Suprapubic skin (tissue), 4 donors: ENCODE measurements at places on chromosomes 1 and 21.

DNA sequence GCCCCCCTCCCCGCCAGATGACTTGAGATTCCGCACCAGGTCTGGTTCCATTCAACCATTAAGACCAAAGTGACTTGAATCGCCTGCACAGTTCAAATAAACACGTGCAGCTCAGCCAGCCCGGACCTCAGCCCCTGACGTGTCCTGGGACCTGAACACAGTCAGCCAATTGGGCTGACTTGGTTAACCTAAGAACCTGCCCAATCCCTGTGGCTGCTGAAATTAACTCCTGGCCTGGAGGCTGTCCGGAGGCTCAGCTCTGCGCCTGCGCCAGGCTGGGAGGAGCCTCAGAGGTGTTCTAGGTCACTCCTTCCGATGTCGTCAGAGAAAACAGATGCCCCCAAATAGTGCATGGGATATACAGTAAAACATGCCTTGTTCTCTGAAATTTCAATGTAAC lies 73.4 kb downstream of the SCCPDH start:
- peak; percentile 31 for DNase-seq

DNA sequence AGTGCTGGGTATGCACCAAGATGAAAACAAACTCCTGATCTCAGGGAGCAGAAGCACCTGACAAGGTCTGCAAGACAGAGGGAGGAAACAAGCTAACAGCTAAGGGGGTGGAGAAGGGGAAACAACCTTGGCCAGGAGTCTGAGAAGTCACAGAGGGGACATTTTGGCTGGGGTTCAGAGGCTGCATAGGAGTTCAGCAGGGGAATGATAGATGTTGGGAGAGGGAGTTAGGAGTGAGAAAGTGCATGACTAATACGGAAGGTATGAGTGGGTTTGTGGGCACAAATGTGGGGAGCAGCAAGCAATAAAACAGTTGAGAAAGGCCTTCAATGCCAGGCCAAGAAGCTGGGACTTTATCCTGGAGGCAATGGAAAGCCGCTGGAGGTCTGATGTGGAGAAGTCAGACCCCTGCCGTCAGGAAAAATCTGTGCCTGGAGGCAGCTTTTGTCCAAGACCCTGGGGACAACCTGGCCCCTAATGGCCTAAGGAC lies 16.4 kb downstream of the EPHA2 start:
- no peak for DNase-seq

DNA sequence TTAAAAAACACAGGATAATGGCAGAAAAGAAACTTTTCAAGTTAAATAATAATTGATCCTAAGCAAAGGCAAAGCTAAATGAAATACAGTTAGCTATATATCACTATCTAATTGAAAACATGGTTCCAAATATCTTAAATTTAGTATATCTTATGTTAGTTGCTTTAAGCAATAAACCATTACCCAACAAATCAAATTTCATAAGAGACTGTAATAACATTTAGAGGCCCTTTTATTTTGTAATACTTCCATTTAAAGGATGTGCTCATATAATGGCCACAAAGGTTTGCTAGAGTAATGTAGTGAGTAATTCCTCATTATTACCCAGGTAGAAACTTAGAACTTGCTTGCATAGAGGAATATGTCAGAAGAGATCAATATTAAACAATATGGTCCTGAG lies 32.3 kb downstream of the RPL5 start:
- no peak for DNase-seq

GRCh38 chr21:45336870-45337269 lies 49.2 kb upstream of the POFUT2 start:
- no peak for DNase-seq

GRCh38 chr1:211951856-211952255 lies 83.5 kb downstream of the INTS7 start:
- DNase-seq: no peak

DNA sequence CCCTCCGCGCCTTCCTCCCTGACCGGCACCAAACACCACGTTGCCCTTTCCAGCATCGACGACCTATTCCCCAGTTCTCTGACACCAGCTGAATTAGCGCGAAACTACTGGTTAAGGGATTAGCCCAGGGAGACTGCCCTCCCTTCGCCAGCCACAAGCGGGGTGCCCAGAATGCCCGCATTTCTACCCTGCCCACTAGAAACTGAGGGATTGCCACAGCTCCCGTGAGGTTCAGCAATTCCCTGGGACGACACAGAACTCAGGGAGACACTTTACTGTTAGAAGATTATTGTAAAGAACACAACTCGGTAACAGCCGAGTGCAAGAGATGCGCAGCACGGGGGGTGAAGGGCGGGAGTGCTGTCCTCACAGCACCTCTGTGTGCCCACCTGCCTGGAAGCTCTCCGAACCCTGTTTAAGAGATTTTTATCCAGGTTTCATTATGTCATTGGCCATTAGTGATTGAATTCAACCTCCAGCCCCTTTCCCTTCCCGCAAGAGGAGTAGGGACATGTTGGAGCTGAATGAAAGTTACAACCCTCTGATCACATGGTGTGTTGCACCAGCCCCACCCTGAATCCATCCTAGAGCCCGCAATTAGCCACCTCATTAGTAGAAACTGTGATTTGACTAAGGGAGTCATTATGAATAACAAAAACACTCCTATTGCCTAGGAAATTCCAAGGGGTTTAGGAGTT lies 15.8 kb upstream of the RIPPLY3 start:
- no peak for DNase-seq

- DNase-seq: no peak
Measured at GRCh38 chr1:38872401-38873026, 634 bp downstream of the MYCBP start.

DNA sequence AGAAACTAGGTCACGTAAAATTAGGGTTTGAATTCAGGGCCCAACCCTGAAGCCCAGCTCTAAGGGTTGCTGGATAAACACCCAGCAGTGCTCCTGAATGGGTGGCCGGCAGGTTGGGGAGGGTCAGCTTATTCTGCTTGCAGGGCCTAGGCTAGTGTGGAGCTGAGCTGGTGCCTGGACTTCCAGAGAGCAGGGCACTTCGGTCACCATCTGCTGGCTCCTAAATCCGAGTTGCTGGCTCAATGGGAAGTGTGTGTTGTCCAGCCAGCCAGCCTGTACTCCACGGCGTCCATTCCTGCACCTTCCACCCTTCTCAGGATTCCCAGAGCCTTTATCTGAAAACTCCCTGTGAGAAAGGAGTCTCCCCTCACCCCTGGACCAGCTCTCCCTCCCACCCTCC lies 23.0 kb downstream of the TRIM67 start:
- DNase-seq: no peak

DNA sequence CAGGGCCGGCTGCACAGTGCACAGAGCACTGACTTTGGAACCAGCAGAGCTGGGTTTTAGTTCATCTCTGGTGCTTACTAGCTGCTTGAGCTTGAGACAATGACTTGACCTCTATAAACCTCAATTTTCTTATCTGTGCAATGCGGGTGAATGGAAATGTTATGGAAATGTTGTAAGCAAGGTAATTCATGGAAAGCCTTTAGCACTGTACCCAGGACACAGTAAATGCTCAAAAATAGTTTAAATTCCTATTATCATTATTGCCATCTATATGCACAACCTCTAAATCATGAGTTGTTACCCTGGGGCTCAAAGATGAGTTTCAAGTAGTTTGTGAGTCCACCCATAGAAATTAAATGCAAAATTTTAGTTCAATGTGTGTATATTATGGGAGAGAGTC lies 99.5 kb downstream of the CSMD2 start:
- no peak for DNase-seq

DNA sequence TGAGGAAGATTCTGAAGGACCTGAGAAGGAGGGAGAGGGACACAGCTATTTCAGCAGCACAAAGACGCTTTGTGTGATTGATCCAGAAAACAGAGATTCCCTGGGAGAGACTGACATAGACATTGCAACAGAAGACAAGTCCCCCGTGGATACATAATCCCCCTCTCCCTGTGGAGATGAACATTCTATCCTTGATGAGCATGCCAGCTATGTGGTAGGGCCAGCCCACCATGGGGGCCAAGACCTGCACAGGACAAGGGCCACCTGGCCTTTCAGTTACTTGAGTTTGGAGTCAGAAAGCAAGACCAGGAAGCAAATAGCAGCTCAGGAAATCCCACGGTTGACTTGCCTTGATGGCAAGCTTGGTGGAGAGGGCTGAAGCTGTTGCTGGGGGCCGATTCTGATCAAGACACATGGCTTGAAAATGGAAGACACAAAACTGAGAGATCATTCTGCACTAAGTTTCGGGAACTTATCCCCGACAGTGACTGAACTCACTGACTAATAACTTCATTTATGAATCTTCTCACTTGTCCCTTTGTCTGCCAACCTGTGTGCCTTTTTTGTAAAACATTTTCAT lies 161.3 kb upstream of the SGIP1 start:
- DNase-seq: no peak

- no peak for DNase-seq
Measured at GRCh38 chr1:54883349-54884102, 3.5 kb downstream of the DHCR24 start.

DNA sequence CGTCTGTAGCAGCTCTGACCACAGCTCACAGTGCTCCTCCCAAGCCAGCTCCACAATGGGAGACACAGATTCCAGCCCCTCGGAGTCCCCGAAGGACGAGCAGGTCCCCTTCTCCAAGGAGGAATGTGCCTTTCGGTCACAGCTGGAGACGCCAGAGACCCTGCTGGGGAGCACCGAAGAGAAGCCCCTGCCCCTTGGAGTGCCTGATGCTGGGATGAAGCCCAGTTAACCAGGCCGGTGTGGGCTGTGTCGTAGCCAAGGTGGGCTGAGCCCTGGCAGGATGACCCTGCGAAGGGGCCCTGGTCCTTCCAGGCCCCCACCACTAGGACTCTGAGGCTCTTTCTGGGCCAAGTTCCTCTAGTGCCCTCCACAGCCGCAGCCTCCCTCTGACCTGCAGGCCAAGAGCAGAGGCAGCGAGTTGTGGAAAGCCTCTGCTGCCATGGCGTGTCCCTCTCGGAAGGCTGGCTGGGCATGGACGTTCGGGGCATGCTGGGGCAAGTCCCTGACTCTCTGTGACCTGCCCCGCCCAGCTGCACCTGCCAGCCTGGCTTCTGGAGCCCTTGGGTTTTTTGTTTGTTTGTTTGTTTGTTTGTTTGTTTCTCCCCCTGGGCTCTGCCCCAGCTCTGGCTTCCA lies 22.9 kb upstream of the VPS13D start:
- no peak for DNase-seq

- no peak for DNase-seq
Measured at GRCh38 chr1:192445839-192446489, 129.2 kb downstream of the RGS21 start.

DNA sequence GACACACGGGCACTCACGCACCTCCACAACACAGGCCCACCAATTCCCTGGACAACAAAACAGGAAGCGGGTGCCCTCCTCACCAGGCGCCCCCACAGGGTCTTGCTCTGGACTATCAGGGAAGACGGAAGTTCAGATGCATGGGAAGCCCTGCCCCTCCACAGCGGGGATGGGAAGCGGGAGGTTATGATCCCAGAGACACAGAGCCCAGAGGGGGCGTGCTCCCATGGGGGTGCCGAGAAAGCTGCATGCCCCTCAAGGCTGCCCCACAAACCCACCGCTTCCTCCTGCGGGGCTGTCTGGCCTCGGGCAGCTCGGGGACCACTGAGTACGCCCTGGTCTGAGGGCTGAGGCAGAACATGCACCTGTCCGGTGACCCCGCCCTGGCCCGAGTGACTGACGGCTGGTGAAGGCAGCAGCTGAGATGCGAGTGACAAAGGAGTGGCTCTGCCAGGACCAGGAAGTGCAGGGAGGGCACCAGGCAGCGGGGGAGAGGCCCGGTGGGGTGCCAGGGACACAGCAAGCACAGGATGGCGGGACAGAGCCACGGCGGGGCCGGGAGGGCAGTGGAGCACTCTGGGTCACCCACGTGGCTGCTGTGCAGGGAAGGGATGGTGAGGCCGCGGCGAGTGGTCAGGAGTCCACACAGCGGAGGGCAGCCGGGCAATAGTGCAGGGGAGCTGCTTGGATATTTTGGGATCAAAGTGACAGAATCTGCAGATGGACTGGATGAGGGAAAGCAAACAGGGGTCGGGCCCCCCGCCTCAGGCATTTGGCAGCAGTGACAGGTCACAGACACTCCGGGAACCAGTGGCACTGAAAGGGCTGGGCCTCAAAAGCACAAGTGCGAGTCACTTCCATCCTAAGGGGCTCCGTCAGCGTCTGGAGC lies 18.6 kb downstream of the NADK start:
- no peak for DNase-seq

DNA sequence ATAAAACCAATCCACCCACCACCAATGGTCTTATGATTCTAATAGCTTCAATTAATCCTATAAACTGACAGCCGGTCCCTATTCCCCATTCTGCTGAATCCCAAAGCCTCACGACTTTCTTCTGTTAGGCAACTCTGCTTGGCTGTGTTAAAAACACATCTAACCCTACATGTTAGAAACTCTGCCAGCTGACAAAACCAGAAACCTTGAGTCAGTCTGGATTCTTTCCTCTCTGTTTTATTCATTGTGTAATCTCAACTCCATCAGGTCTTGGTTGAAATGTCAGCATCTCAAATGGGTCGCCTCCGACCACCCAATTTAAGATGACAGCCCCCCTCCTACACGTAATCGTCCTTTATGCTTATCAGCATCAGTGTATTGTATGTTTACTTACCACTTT lies 312.1 kb downstream of the DISC1 start:
- DNase-seq: no peak

DNA sequence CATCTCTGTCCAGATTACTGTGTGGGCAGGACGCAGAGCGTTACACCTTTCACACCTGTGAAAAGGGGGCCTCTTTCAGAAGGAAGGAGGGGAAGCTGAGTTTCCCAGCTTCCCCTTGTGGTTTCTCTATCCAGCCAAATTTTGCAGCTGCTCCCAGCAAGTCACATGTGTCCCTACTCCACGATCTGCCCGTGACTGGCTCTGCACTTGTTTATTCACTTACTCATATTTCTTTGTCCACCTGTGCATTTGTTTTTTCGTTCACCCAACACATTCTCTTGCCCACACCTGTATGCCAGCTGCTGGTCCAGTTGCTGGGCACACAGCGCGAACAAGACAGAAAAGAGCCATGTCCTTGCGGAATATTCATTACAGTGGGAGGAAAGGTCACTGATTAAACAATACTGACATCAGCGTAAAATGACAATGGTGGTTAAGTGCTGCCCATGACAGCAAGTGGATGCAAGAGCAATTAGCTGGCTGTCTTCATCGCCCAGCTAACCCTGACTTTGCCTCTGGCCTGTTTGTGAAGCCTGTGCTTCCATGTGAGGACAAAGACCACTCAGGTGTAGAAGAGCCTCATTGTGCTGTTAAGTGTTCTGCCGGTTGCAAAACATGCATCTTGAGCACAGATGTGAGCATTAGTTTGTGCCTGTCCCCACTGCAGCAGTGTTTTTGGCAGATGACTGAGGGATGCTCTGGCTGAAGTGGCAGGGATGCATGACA lies 28.6 kb upstream of the NEK2 start:
- DNase-seq: no peak

DNA sequence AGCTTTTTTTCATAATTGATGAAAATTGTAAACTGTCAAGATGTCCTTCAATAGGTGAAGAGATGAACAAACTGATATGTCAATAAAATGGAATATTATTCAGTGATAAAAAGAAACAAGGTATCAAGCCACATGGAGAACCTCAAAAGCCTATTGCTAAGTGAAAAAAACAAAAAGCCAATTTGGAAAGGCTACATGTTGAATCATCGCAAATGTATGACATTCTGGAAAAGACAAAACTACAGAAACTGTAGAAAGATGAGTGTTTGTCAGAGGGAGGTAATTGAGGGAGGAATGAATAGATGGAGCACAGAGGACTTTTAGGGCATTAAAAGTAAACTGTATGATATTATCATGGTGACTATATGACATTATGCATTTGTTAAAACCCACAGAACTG lies 34.5 kb upstream of the USP25 start:
- no peak for DNase-seq
